ENCODE measurements at places on chromosomes 3 and 15.

- DNase-seq: no peak
These were observed 67.7 kb downstream of the IFT80 start for GRCh38 chr3:160331127-160331937.

GRCh38 chr3:152621006-152621868, 213.7 kb upstream of the P2RY1 start:
- DNase-seq: no peak

- DNase-seq: no peak
These were observed 86.3 kb downstream of the ARNT2 start for GRCh38 chr15:80490431-80490990.

DNA sequence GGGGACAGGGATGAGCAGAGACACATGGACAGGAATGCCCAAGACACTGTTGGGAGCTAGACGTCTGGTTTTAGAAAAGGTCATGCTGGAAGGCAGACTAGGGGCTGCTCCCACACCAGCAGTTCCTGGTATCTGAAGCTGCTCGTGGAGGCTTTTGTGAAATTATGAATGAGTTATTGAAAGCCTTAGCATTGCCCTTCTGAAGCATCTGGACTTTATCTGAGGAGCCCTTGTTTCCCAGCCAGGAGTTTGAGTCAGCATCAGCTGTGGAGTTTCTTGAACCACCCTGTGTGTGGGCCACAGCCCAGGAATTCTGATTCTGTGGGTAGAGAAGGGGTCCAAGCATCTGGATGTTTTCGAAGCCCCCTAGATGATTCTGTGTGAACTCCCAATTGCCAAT, 258.7 kb downstream of the SLCO3A1 start:
- DNase-seq: no peak

GRCh38 chr15:25397100-25397499, 41.7 kb downstream of the UBE3A start:
- DNase-seq: no peak

- peak; percentile 87 for DNase-seq
These were observed 775 bp downstream of the TTC21A start for GRCh38 chr3:39108200-39108710.

- DNase-seq: no peak
These were observed 80.3 kb downstream of the CPN2 start for GRCh38 chr3:194270627-194271459.

- no peak for DNase-seq
These were observed at the start of gene LRRC31 for GRCh38 chr3:169869484-169870220. Gene LRRC31 (minus strand): TSS chr3:169869935. CDS start chr3:169869807, 128 bp downstream.

- no peak for DNase-seq
These were observed 26.9 kb downstream of the PRR20G start for GRCh38 chr3:127260826-127261555.

GRCh38 chr3:108511490-108511889, 1.1 kb upstream of the MYH15 start:
- DNase-seq: no peak

- no peak for DNase-seq
These were observed 183.9 kb downstream of the SHQ1 start for GRCh38 chr3:72664184-72664975.

DNA sequence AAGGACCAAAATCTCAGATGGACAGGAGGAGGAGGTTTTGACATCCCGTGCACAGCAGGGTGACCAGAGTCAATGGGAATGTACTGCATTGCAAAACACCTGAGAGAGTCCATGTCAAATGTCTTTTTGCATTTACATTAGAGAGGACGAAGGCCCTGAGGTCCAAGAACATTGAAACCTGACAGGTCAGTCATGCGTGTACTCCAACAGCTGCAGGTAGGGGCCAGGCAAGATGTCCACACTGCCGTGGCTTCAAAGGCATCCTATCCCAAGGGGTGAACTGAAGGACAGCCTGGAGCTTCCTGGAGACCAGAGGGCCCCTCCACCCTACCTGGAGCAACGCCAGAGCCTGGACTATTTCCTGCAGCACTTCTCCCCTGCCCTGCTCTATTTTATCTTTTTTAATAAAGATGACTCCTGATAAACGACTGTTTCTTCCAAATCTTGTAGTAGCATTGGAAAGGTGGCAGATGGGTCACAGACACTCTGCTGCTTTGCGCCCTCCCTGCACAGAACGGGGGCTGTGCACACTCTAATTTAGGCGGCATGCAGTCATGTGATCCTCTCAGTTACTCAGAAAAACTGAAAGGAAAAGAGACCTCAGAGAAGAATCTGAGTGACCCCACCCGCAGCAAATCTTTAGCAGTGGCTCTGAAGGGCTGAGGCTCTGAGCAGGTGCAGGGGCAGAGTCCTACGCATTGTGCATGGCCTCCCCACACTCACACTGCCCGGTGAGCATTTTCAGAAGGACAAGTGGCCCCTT, 68.2 kb downstream of the HMCES start:
- DNase-seq: no peak

GRCh38 chr3:57689367-57690053, 3.4 kb downstream of the DENND6A start:
- DNase-seq: no peak

- DNase-seq: peak; percentile 86
These were observed 23.5 kb downstream of the ZNF80 start for GRCh38 chr3:114213627-114214541.

DNA sequence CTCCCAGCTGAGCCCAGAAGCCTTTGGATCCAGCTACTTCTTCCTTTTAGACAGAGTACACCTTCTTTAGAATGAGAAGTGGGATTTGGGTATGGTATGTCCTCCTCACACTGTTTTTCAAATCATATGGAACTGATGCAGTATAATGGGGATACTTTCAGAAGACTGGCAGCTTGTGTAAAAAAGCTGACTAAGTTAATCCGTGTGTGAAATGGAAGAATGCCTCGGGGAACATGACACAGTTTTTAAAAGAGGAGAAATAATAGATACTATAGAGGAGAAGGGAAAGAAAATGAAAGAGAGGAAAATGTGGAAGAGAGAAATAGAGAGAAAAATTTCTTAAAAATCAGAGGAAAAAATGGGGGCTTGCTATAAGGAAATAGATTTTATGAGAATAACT, 47.7 kb downstream of the TUSC7 start:
- DNase-seq: no peak

- no peak for DNase-seq
These were observed 19.4 kb upstream of the PPP4R2 start for GRCh38 chr3:72977060-72977808.

DNA sequence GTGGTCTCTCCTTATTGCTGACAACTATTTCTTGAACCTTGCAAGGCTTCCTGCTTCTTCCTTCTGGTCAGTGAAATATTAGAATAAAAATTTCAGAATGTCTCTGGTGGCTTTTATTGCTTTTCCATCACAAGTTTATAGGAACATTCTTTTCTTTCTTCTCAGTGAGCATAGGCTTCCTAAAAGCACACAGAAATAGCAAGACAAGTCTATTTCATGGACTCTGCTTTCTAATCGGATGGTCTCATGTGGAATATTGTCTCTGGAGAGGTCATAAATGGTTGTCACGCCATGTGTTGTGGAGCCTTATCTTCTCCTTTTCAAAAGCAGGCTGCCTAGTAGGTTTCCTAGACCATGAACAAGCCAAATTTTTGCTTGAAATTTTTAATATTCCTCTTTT, 9.8 kb upstream of the PSMD6 start:
- no peak for DNase-seq

GRCh38 chr15:38691377-38691776, 126.8 kb upstream of the RASGRP1 start:
- DNase-seq: no peak

GRCh38 chr3:48565591-48566400, 2.2 kb upstream of the UCN2 start:
- DNase-seq: no peak

DNA sequence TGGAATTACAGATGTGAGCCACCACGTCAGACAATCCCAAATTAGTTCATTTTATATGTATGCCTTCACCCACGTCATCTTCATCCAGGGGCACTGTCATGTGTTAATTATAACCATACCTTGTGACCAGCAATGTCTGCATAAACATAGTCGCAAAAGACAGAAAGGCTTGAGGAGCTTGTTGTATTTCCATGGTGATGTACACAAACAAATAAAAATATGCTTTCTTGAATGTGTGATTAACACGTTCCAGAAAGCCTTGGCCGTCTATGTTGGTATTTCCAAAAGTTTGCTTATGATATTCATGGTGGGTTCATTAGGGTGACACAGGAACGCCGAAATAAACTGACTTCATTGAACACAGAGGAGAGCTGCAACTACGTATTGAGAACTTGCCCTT, 524.7 kb upstream of the ZNF717 start:
- DNase-seq: no peak

DNA sequence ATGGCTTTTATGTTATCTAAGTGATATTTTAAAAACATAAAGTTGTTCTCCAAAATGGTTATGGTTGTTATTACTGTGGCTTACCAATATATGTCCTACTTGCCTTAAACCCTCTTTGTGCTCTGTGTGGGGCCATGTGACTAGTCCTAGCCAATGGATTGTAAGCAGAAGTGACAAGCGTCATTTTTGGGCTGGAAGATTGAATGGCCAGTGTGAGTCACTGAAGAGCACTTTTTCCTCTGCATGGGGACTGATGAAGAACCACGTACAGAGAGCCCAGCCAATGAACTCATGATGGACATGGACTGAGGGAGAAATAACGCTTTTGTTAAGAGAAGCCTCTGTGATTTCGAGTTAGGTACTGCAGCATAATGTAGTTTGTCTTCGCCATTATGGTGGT, 332.7 kb downstream of the EDEM1 start:
- no peak for DNase-seq

DNA sequence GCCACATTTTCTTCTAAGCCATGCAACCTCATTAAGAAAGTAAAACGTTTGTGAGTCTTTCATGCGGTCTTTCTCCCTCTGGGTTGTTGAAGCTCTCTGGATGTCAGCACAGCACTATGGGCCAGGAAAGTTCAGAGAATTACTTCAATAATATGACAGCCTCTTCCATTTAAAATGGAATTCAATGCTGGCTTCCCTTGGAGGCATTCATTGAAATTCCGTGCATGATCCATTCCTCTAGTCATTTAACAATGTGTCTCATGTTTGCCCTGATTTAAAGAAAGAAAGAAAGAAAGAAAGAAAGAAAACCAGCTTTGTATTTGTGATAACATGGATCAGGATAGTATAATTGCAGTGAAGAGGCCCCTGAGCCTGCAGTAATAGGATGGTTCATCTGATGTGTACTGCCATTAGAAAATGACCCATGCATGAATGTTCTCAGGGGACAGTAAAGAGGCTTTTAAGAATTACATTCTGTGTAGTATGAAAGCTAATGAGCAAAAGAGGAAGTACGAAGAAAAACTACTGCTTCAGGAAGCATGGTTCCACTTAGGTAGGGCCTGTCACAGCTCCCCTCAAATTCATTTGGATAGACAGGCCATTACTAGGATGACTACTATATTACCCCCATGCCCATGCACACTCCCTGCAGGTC, 146.0 kb downstream of the ARPP21 start:
- DNase-seq: no peak

- DNase-seq: no peak
These were observed 73.5 kb upstream of the PPIB start for GRCh38 chr15:64236156-64236894.

- DNase-seq: peak; percentile 58
These were observed 3.4 kb upstream of the HHLA2 start for GRCh38 chr3:108292905-108293328.

DNA sequence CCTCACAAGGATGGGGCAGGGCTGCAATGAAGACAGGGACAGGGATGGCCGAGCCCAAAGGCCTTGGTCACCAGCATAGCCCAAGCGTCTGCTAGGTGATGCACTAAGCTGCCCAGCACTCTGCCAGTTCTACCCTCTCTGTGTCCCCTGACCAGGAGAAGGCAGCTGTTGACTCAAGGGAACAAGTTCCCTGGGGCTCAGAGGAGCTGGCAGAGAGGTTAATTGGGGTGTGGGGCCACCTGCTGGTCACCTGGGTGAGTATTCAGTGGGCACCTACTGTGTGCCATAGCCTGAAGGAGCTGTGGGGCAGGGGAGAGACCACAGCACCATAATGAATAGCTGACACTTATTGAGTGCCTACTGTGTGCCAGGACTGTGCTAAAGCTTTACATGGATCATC, 22.0 kb upstream of the DOCK3 start:
- no peak for DNase-seq

GRCh38 chr3:63911873-63912767, at the start of gene SCAANT1:
Gene SCAANT1 (minus strand): TSS chr3:63912383.
- DNase-seq: no peak

DNA sequence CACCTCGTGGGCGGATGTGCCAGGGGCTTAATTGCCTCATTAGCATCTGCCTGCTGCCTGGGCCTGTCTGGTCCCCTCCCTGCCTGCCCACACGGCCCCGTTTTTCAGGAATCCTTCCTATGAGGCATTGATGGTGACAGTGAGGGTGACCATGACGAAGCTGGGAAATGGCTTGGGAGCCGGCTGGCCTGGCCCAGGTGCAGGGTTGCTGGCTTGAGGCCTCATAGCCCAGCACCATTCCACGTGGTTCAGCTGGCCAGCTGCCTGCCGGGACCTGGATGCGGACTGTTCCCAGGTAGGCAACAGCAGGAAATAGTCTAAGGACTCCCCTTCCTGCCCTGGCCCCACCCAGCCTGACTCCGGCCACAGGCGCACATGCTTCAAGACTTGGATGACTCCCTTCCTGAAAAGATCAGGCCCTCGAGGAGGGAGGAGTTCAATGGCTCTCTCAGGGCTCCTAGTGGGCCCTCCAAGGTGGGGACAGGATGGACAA, 8.9 kb upstream of the DUSP7 start:
- DNase-seq: no peak

DNA sequence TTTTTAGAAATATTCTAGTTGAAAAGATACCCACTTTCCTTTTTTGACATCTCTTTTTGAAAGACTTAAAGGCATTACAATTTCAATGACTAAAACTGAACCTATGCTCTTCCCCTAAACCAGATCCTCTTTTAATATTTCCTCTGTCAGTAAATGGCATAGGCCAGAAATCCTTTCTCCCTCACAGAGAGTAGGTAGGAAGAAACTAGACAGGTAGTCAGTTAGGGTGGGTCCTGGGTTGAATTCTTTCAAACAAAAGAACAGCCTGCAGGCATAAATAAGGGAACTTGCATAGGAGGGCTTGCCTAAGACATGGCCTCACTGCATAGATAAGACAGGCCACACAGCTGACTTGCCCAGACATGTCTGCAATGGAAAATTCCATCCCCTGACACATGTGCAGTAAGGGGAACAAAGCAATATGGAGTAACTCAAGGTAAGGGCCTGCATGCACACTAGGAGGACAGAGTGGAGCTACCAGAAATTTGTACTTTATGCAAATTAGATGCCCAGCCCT, 23.1 kb downstream of the PLSCR5 start:
- no peak for DNase-seq

DNA sequence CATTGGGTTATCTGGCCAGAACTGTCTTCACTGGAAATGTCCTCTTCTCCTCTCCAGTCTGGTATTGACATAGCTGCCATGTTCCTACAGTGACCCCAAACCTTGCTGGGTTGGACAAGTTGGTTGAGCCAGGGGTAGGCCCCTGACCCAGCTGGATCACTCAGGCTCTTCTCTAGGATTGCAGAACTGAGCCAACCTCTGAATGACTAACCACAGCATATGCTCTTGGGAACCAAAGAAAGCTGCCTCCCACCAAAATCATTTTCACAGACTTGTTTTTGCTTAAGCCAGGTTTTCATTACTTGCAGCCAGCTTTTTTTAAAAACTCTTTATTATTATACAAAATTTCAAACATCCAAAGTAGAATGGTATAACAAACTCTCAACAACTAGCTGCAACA, 41.4 kb downstream of the FSIP1 start:
- DNase-seq: no peak

GRCh38 chr3:150232992-150233451, 175.1 kb upstream of the TSC22D2 start:
- no peak for DNase-seq

Data from GM12864 (cell line).